ENCODE measurements at places on chromosomes 7 and 10. TPM values are rescaled to one million over a fixed set of nuclear protein-coding genes. Genes with fewer than 3 reads are reported as not detected.

PDZD7 gene
- 0.58 TPM for total RNA-seq

CDHR1 gene
- total RNA-seq, result not detected

SUFU gene
- total RNA-seq, result 6.3 TPM

FGFR2 gene
- 3.0 TPM for total RNA-seq

FAM241B gene
- total RNA-seq, result 7.5 TPM

PTEN gene
- total RNA-seq, result 55.5 TPM

ADIRF gene
- 89.0 TPM for total RNA-seq

BEND7 gene
- 12.4 TPM for total RNA-seq

FAM180A gene
- not detected for total RNA-seq

TUBAL3 gene
- 0.22 TPM for total RNA-seq

PRPS1L1 gene
- not detected for total RNA-seq

TM9SF3 gene
- total RNA-seq, result 144 TPM

KBTBD2 gene
- total RNA-seq, result 27.4 TPM

BMPER gene
- not detected for total RNA-seq

CALN1 gene
- not detected for total RNA-seq

SUGCT gene
- total RNA-seq, result 20.2 TPM

ARHGEF35 gene
- 0.93 TPM for total RNA-seq

UCN3 gene
- total RNA-seq, result not detected

DLG5 gene
- total RNA-seq, result 127 TPM

IGF2BP3 gene
- total RNA-seq, result 29.8 TPM

SCIN gene
- not detected for total RNA-seq

MRPL32 gene
- 82.0 TPM for total RNA-seq

MYPN gene
- total RNA-seq, result 0.22 TPM

UCMA gene
- not detected for total RNA-seq

CFAP58 gene
- total RNA-seq, result 1.1 TPM

EBLN1 gene
- total RNA-seq, result not detected

SPDYE11 gene
- total RNA-seq, result not detected

HKDC1 gene
- 0.68 TPM for total RNA-seq

NUTM2A gene
- total RNA-seq, result 0.82 TPM

MYL10 gene
- not detected for total RNA-seq
